Kasumi-1 (cell line): ENCODE measurements at places on chromosomes 4 and X.

GRCh38 chr4:2289955-2290333 lies 28.0 kb upstream of the MXD4 start:
- DNase-seq = no peak

- DNase-seq = no peak
These were observed 181.2 kb upstream of the PPP3CA start for GRCh38 chr4:101528526-101528925.

- no peak for DNase-seq
These were observed 119.4 kb upstream of the SORBS2 start for GRCh38 chr4:185931375-185931774.

DNA sequence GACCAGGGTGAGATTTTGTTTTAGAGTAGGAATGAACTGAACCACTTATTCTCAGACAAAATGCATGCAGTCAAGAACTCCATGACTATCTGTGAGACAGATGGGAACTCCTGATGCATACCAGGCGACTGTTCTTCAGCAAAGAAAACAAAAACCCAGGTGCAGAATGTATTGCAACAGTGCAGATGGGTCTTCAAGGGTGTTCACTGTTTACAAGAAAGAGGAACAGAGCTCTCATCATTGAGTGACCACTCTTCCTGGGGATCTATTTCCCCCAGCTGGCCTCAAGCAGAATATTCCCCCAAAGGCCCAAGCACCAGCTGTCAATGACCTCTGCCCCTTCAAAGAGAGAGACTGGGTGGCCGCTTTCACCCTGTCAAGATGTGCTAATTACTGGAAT lies 39.7 kb upstream of the BMP3 start:
- no peak for DNase-seq

DNA sequence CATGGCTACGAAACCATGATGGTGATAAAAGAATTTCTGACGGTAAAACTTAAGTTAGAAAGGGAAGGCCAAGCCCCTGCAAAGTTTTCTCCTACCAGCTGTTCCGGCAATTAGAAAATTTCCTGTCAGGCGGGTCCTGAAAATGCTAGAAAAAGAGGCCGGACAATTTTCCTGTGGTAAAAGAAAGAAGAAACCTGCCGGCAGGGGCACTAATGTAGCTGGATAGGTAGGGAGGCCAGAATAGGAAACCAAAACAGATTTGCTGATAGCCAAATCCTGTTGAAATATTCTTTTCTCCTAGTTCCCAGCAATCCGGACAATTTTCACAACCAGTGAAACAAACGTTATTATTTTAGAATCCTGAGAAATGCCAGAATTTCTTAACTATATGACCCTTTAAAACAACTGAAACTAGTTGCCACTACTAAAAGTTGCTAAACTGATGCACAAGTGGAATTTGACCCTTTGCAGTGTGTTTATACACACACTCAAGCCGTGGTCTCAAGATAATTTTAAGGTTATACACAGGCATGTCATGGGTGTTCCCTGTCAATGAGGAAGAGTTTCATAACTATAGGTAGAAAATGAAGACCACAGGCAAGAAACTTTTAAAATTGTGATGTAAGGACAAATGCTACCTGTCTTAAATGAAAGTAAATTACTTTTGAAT lies 47.7 kb downstream of the RPS6KA3 start:
- DNase-seq = no peak

DNA sequence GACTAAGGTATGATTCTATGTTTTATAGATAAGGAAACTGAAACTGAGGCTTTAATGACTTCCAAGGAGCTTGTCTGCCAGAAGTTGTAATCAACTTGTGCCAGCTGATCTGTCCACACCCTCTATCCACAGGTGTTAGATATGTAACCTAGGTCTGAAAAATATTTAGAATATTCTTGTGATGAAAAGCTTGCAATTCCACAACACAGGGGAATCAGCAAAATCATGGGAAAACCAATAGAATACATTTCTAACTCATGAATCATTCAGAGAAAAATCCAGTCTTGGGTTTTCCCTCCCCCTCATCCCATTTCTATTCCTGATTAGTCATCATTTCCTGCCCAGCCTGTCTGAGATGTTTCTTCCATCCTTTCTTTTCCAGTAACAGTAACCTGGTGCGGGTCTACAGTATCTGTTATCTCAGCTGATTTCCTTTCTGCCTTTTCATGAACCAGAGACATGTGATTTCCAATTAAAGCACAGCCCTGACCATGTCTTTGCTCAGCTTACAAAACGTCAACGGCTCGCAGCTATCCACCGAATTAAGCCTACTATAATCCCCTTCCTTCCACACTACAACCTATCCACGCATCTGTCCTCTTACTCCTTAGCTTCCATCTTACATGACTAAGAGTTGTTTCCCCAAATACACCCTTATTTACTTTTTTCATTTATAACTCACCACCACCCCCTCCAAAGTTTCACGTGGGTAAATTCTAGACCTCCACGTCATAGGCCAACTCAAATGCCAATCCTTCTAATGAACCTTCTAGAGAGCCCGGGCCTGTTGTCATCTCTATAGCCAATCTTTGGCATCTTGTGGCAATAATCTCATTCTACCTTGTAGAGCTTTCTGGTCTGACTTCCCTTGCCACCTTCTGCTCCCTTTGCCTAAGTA lies 961 bp upstream of the NOCT start:
- peak; percentile 31 for DNase-seq
